Muscle of leg (tissue), 16 donors: ENCODE measurements at places on chromosomes 11 and 22. TPM values are rescaled to one million over a fixed set of nuclear protein-coding genes. Genes with fewer than 3 reads are reported as not detected.

TMEM132A gene
- 36.8 TPM for total RNA-seq

GRCh38 chr11:4464216-4465159, 15.4 kb downstream of the OR52K2 start:
- no peak overlapping the region for H3K27ac ChIP-seq
- no peaks in the 10 kb centered on the region for H3K27me3 ChIP-seq
- no peak overlapping the region for H3K4me3 ChIP-seq
- DNase-seq: no peak
- H3K36me3 ChIP-seq: no peaks in the 10 kb centered on the region
- no peaks in the 10 kb centered on the region for H3K4me1 ChIP-seq

- peak overlapping the region; percentile 84 for H3K4me3 ChIP-seq
- peak overlapping the region; percentile 71 for H3K27ac ChIP-seq
- H3K27me3 ChIP-seq: no peaks in the 10 kb centered on the region
- DNase-seq: no peak
- peaks cover 7% of the 10 kb centered on the region for H3K36me3 ChIP-seq
Measured at GRCh38 chr22:45672564-45673481, 1.2 kb downstream of the ATXN10 start.

GRCh38 chr22:37551981-37552380, 8.3 kb upstream of the CDC42EP1 start:
- H3K27me3 ChIP-seq: no peaks in the 10 kb centered on the region
- peaks cover 71% of the 10 kb centered on the region for H3K4me1 ChIP-seq
- no peak for DNase-seq
- H3K27ac ChIP-seq: peak overlapping the region; percentile 90
- H3K36me3 ChIP-seq: no peaks in the 10 kb centered on the region
- no peak overlapping the region for H3K4me3 ChIP-seq

DNA sequence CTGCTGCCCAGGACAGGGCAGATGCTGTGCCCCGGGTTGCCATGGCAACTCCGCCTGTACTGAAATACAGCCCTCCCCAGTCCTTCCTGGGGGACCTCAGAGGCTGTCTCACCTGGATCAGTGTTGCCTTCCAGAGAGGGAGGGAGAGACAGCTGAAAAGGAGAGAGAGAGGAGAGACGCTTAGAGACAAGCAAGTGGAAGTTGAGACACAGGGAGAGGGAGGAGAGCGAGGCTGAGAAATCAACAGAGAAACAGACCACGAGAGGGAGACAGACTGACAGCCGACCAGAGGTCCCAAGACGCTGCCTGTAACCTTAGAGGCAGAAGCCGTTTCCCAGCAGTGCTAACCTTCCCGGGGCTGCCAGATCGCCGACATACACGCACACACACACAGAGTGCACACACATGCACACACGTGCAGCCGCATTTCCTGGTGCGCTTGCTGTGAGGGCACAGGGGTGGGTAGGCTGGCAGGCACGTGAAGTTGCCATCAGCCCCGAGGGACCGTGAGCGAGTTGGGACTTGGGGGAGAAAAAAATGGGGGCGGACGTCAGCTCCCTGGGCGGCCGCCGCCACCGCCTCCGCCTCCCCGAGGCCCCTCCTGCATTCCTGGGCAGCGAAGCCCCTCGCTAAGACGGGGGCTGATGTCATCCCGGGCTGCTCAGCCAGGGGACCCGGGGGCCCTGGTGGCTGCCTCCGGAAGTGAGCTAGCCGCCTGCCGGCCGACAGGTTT, 88.6 kb upstream of the CRYBB3 start:
- H3K4me1 ChIP-seq: peaks cover 46% of the 10 kb centered on the region
- peak overlapping the region; percentile 95 for H3K27ac ChIP-seq
- H3K4me3 ChIP-seq: peak overlapping the region; percentile 59
- H3K27me3 ChIP-seq: peaks cover 17% of the 10 kb centered on the region

GRCh38 chr11:72955466-72955865, 141.3 kb downstream of the ATG16L2 start:
- H3K4me1 ChIP-seq: no peaks in the 10 kb centered on the region
- no peak overlapping the region for H3K27ac ChIP-seq
- H3K36me3 ChIP-seq: peaks cover 2% of the 10 kb centered on the region
- H3K4me3 ChIP-seq: no peak overlapping the region
- H3K27me3 ChIP-seq: no peaks in the 10 kb centered on the region
